ENCODE measurements at places on chromosomes 13 and 19.

GRCh38 chr13:40963927-40964326 is 55.2 kb downstream of the ELF1 start:
- no peak overlapping the region for H3K27ac ChIP-seq
- H3K4me3 ChIP-seq, result no peak overlapping the region
- DNase-seq, result no peak

DNA sequence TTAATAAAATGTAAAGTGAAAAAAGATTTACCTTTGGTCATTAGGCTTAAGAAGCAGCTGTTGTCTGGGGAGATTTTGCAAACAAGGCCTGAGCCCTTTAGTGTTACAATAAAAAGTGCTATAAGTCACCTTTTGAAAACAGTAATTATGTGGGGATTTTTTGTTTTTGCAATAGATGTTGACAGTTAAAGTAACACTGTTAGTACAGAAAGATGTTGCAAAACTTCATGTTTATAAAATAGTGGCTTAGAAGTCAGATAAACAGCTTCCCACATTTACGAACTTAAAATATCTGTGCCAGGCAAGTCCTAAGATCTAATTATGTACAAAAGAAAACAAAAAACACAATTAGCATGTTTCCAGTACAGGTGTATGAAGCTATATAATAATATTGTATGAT is 138.0 kb upstream of the IRS2 start:
- H3K36me3 ChIP-seq, result no peaks in the 10 kb centered on the region
- no peak overlapping the region for H3K4me3 ChIP-seq
- no peak overlapping the region for H3K27ac ChIP-seq
- H3K27me3 ChIP-seq, result no peaks in the 10 kb centered on the region
- no peak for DNase-seq

DNA sequence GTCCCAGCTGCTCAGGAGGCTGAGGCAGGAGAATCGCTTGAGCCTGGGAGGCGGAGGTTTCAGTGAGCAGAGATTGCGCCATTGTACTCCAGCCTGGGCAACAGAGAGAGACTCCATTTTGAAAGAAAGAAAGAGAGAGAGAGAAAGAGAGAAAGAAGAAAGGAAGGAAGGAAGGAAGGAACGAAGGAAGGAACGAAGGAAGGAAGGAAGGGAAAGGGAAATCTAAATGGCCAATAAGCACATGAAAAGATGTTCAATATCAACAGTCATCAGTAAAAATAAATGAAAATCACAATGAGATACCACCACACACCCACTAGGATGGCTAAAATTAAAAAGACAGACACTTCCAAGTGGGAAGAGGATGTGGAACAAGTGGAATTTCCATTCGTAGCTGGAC is 19.7 kb downstream of the FXYD5 start:
- no peaks in the 10 kb centered on the region for H3K27me3 ChIP-seq
- no peak overlapping the region for H3K4me3 ChIP-seq
- H3K27ac ChIP-seq, result no peak overlapping the region
- no peak for DNase-seq

- H3K4me1 ChIP-seq, result no peaks in the 10 kb centered on the region
- H3K36me3 ChIP-seq, result no peaks in the 10 kb centered on the region
- no peak within 1 kb of the TSS for H3K27ac ChIP-seq
- peaks cover 55% of the 10 kb centered on the region for H3K27me3 ChIP-seq
- no peak for DNase-seq
Observed at GRCh38 chr19:39602224-39602623, at the start of gene LGALS13. Gene LGALS13, plus strand, starts transcription at chr19:39602524. Its CDS starts 45 bp downstream, at chr19:39602569.

DNA sequence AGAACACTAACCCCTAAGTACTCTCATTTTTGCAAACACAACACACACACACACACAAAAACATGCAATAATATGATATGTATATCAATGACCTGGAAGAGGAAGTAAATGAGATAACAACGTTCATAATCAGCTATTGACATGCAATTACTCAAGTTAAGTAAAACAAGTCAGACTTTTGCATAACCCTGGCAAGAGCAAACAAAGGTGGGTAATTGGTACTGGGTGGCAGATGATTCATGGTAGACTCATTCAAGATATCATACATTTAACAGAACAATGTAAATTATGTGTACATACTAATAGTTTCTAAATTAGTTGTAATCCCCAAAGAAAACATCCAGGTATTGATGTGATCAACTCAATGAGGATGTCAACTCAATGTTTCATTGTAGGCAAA is 508.8 kb downstream of the DACH1 start:
- H3K36me3 ChIP-seq, result no peaks in the 10 kb centered on the region
- no peak overlapping the region for H3K27ac ChIP-seq
- no peaks in the 10 kb centered on the region for H3K27me3 ChIP-seq
- H3K4me3 ChIP-seq, result no peak overlapping the region
- no peaks in the 10 kb centered on the region for H3K4me1 ChIP-seq
- no peak for DNase-seq

- no peaks in the 10 kb centered on the region for H3K27me3 ChIP-seq
- H3K36me3 ChIP-seq, result no peaks in the 10 kb centered on the region
- no peak overlapping the region for H3K4me3 ChIP-seq
- H3K4me1 ChIP-seq, result no peaks in the 10 kb centered on the region
- no peak overlapping the region for H3K27ac ChIP-seq
- peak; percentile 7 for DNase-seq
Observed at GRCh38 chr13:66618702-66619101, 611.4 kb downstream of the PCDH9 start.

GRCh38 chr13:29508130-29508875 is 87.2 kb downstream of the SLC7A1 start:
- H3K27me3 ChIP-seq, result no peaks in the 10 kb centered on the region
- no peak overlapping the region for H3K4me3 ChIP-seq
- no peaks in the 10 kb centered on the region for H3K4me1 ChIP-seq
- peak; percentile 51 for DNase-seq

- H3K4me3 ChIP-seq, result no peak overlapping the region
- no peak for DNase-seq
- H3K27me3 ChIP-seq, result peaks cover 74% of the 10 kb centered on the region
- no peak overlapping the region for H3K27ac ChIP-seq
- no peaks in the 10 kb centered on the region for H3K36me3 ChIP-seq
Observed at GRCh38 chr19:40945645-40946044, 45.4 kb upstream of the CYP2B6 start.

DNA sequence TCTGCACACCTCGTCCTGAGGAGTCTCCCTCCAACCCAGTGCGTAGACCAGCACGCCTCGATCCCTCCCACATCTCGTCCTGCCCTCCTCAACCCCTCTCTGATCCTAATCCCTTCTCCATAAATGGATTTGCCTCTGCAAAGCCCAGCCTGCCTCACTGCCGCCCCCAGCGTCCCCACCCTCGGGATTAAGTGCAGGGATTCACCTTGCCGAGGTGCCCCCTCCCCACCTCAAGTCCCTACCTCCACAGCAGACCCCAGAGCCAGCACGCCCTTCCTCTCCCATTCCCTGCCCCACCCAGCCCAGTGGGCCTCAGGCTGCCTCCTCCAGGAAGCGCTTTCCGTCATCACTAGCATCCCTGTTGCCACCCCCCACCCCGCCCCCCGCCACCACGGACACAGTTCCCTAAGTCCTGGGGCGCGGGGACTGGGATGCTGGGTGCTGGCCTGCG is 4.0 kb downstream of the KLF16 start:
- H3K4me1 ChIP-seq, result peaks cover 27% of the 10 kb centered on the region
- H3K4me3 ChIP-seq, result no peak overlapping the region
- DNase-seq, result no peak
- H3K27ac ChIP-seq, result no peak overlapping the region

GRCh38 chr13:49457221-49457620 is 13.1 kb downstream of the SETDB2 start:
- no peak overlapping the region for H3K4me3 ChIP-seq
- H3K27me3 ChIP-seq, result no peaks in the 10 kb centered on the region
- H3K36me3 ChIP-seq, result no peaks in the 10 kb centered on the region

GRCh38 chr19:57563547-57563946 is 3.9 kb upstream of the ZNF550 start:
- no peaks in the 10 kb centered on the region for H3K4me1 ChIP-seq
- no peak for DNase-seq
- no peak overlapping the region for H3K27ac ChIP-seq

GRCh38 chr19:35021016-35021415 is 9.3 kb upstream of the SCN1B start:
- no peak overlapping the region for H3K4me3 ChIP-seq
- H3K27ac ChIP-seq, result no peak overlapping the region
- H3K36me3 ChIP-seq, result no peaks in the 10 kb centered on the region
- no peaks in the 10 kb centered on the region for H3K4me1 ChIP-seq
- DNase-seq, result no peak

DNA sequence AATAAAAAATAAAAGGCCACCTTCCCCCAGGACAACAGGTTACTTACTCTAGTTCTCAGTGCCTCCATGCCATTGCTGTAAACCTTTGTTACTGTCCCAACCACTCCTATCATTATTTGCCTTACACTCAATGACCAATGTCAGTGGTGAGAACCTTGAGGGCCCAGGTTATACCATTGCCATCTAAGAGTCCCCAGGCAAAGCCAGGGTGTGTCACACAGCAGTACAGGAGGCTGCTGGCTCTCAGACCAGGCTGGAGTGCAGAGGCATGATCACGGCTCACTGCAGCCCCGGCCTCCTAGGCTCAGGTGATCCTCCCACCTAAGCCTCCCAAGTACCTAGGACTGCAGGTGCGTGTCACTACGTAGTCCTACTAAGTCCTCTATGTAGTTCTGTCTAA is 6.1 kb downstream of the ELAVL1 start:
- no peak for DNase-seq
- peaks cover 16% of the 10 kb centered on the region for H3K4me1 ChIP-seq
- H3K36me3 ChIP-seq, result no peaks in the 10 kb centered on the region
- no peak overlapping the region for H3K27ac ChIP-seq

DNA sequence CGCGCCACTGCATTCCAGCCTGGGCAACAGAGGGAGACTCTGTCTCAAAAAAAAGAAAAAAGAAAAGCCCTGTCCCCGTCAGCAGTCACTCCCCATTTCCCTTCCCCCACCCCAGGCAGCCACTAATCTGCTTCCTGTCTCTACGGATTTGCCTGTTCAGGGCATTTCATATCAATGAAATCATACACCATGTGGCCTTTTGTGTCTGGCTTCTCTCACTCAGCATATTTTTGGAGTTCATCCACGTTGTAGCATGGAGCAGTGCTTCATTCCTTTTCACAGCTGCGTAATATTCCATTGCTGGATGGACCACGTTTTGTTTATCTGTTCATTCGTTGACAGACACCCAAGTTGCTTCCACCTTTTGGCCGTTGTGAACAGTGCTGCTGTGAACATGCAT is 36.1 kb upstream of the KLF2 start:
- peaks cover 40% of the 10 kb centered on the region for H3K27me3 ChIP-seq
- H3K4me3 ChIP-seq, result no peak overlapping the region
- H3K4me1 ChIP-seq, result no peaks in the 10 kb centered on the region
- H3K36me3 ChIP-seq, result no peaks in the 10 kb centered on the region
- H3K27ac ChIP-seq, result no peak overlapping the region

- H3K27me3 ChIP-seq, result no peaks in the 10 kb centered on the region
- no peak overlapping the region for H3K4me3 ChIP-seq
- H3K36me3 ChIP-seq, result no peaks in the 10 kb centered on the region
- H3K27ac ChIP-seq, result no peak overlapping the region
Observed at GRCh38 chr13:66087269-66087710, 1142.8 kb downstream of the PCDH9 start.

DNA sequence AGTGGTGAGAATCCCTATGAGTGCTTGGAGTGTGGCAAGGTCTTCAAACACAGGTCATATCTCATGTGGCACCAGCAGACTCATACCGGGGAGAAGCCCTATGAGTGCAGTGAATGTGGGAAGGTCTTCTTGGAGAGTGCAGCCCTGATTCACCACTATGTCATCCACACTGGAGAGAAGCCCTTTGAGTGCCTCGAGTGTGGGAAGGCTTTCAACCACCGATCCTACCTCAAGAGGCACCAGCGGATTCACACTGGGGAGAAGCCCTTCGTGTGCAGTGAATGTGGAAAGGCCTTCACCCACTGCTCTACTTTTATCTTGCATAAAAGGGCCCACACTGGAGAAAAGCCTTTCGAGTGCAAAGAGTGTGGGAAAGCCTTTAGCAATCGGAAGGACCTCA is 18.7 kb upstream of the AURKC start:
- H3K4me3 ChIP-seq, result no peak overlapping the region

DNA sequence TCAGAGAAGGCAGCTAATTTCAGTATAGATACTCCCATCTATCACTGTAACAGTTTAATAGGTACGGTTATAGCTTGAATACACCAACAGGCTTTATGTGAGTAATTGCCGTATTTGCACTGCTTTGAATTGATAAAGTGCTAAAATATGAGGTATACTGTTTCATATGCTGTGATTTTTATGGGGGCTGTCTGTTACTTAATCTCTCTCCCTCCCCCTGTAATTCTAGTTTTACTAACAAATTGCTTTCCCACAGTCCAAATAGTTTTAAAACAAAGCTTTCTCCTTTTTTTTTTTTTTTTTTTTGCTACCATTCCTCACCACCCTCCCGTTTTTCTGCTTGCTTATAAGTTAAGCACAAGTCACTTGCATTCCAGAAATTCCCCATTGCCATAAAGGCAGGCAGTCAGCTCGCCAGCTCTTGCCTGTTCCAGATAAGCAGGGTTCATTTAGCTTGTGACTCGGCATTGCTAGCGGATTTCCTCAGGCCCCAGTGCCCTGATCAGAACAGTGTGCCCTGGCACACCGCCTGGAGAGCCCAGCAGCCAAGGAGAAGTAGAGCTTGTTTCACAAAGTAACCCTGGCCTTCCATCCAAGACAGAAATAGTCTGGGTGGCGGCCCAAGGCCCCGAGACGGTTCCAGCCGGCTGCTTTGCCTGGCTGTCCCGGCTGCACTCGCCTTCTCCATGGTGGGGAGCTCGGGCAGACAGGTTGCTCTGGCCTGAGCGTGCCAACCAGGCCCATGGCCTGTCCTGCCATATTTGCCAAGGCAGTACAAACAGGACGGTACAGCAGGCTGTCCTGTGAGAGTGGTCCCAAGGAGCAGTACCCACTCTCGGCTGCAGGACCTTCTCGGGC is 43.5 kb upstream of the NPAS1 start:
- H3K4me3 ChIP-seq, result no peak overlapping the region
- no peaks in the 10 kb centered on the region for H3K36me3 ChIP-seq
- H3K27me3 ChIP-seq, result no peaks in the 10 kb centered on the region
- peaks cover 9% of the 10 kb centered on the region for H3K4me1 ChIP-seq

GRCh38 chr13:59409211-59409610 is 754.5 kb downstream of the DIAPH3 start:
- DNase-seq, result no peak
- H3K27me3 ChIP-seq, result no peaks in the 10 kb centered on the region
- H3K4me1 ChIP-seq, result no peaks in the 10 kb centered on the region
- no peak overlapping the region for H3K4me3 ChIP-seq
- H3K27ac ChIP-seq, result no peak overlapping the region

DNA sequence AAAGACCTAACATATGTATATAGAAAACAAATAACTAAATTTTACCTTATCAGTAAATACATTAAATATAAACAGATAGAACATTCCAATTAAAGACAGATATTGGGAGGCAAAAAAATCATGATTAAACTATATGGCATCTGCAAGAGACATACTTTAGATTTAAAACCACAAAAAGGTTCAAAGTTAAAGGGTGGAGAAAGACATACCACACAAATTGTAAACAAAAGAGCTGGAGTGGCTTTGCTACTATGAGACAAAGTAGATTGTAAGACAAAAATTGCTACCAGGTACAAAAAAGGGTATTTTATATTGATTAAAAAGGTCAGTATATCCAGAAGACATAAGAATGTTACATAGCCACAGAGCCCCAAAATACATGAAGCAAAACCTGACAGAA is 200.2 kb downstream of the KCNRG start:
- no peak for DNase-seq
- H3K4me3 ChIP-seq, result no peak overlapping the region
- no peaks in the 10 kb centered on the region for H3K4me1 ChIP-seq
- no peak overlapping the region for H3K27ac ChIP-seq
- no peaks in the 10 kb centered on the region for H3K36me3 ChIP-seq
- no peaks in the 10 kb centered on the region for H3K27me3 ChIP-seq

All from MM.1S (cell line).